D341Med (cell line): ENCODE measurements at places on chromosomes 3 and 15.

- DNase-seq: no peak
These were observed 10.0 kb downstream of the LNP1 start for GRCh38 chr3:100411091-100411982.

DNA sequence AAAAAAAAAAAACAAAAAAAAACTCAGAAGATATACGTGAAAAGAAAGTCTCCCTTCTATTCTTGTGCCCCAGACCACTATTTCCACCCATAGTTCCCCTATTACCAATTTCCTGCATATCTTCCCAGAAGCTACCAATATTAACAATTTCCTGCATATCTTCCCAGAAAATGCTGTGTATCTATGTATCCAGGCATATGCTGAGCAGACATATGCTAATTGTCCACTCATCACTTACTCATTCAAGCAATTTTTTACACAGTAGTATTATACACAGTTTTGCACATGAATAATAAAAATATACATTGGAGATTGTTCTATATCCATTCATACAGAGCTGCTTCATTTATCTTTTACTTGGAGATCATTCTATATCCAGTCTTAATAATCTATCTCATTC is 12.6 kb upstream of the SLMAP start:
- no peak for DNase-seq

DNA sequence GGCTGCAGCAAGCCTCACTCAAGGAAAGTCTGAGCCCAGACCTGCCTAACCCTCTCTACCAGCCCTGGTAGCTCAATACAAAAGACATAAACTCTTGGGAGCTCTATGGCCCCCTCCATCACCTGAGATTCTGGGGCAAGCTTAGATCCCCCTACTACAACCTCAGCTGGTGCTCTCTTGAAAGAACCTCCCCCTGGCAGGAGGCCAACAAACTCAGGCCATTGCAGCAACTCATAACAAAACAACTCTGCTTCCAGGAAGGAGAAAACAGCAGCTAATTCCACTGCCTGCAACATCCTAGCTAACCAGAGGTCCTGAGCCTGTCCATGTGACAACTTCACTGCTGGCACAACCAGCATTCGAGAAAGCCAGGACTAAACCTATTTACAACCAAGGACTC is 169.2 kb downstream of the ROBO1 start:
- DNase-seq: no peak

GRCh38 chr3:129182390-129183185 is 1.1 kb downstream of the CNBP start:
- DNase-seq: no peak

DNA sequence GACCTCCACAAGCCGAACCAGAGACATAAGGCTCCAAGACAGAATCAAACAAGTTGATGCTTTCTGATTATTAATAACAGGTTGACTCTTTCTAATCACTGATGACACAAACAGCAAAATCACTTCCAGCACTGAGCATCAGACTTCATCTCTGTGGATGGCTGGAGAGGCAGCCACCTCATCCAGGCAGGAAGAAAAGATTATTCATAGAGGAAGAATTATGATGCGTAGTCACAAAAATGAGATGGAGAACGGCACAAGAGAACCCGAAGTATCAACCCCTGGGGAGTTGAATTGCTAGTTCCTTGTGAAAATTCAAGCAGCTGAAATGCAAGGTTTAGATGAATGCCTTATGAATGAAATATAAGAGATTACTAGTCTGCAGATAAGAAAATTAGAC is 49.9 kb upstream of the LMCD1 start:
- DNase-seq: no peak

- DNase-seq: no peak
These were observed 243.0 kb downstream of the AGBL1 start for GRCh38 chr15:86322629-86323028.

DNA sequence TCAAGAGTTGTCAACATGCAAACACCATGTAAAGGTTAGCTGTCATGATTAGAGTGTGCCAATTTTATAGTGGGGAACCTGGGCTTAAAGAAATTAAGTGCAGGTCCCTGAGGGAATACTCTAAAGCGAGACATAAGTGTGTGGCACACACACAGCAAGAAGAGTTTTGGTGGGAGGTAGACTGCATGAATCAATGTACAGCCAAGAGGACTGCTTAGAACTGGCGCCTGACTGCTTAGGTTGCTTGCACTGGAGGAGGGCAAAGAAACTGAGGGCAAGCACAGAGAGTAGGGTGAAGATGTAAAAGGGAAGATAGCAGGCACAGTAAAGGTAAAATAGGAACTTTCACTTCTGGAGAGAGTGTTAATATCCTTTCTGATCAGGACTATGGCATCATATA is 184.9 kb downstream of the SOX2 start:
- DNase-seq: no peak
